ENCODE measurements at places on chromosomes 5 and 9. TPM values are rescaled to one million over a fixed set of nuclear protein-coding genes. Genes with fewer than 3 reads are reported as not detected.

DNA sequence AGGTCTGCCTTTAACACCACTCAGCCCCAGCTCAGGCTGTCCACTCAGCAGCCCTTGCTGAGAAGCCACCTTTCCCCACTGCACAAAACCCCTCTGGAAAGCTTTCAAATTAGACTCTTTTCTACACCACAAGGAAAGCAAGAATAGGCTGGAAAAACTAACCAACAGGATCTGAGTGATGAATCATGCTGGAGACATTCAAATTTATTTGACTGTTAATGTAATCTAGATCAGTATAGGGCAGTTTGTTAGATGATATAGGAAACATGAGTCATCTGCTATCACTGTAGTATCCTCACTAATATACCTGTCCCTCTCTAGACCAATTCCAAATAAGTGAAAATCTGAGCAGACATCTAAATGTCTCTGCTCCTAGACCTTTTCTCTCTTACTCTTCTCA, 127.8 kb upstream of the PAM start:
- peak; percentile 54 for DNase-seq

DNA sequence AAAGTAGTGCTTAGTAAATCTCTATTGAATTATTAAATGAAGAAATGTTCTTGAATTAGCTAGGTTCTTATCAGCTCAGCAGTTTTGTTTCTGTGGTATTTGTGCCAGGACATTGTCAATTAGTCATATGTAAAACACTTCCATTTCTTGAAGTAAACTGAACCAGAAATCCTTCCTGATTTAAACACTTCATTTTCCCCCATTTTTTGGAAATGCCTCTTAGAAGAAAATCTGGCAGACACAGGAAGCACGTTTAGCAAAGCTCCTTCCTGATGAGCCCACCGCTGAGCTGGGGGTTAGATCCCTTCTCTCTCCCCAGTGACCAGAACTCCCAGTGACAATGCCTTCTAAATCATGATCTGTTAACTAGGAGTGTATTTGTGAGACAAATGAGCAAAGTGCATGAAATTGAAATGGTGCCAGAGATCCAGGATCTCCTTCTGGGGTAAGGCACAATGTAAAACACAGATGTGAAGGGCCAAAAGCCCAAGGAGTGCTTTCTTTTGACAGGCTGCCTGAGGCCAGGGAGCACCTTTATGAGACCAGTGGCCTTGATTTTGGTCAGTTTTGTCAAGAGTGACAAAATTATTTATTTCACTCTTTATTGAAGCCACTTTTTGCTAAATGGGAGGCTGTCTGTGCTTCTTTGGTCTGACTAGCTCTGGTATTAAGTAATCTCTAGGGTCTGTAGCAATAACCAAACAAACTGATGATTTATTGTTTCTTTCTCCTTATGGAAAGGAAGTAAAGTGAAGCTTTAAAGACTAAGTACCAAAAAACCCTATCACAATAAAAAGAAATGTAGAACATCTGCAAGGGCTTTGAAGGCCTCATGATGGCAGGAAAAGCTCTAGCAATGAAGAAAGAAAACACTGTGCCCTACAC, 25.5 kb upstream of the RUSC2 start:
- peak; percentile 42 for DNase-seq

The SLC34A3 gene
- total RNA-seq, result not detected

- DNase-seq, result no peak
These were observed 25.2 kb downstream of the NKD2 start for GRCh38 chr5:1033606-1034420.

DNA sequence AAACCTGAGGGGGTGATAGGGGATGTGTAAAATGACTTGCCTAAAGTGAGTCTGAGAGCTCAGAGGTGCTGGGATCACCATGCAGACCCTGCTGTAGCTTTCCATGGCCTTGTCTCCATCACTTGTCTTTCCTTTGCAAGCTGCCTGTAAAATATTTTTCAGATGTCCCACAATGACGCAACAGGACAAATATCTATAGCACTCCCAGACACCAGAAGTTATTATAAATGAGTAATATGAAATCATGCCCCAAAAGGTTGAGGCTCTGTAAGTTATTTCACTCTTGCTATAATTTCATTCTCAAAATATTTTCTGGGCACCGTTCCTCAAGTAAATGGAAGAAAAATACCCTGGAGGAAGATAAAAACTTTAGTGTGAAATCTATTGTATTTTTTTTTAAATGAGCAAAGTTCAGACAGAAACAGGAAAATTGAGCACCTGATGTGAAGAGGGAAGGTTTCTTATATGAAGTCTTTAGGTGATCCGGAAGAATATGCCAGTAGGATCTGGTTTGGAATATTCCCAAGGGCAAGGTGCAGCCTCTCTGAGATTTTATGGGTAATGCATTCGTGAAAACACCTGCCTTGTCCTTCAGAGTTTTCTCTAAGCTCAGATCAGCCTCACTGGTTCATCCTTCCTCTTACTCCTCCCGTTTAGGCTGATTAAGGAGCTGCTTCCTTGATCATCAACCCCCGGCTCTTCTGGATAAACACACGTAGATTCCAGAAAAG, 138.3 kb upstream of the DMAC1 start:
- DNase-seq, result no peak

- DNase-seq, result peak; percentile 84
These were observed 1.7 kb downstream of the TRIO start for GRCh38 chr5:14144586-14145434.

The PHF24 gene
- total RNA-seq, result not detected

The IL3 gene
- not detected for total RNA-seq

DNA sequence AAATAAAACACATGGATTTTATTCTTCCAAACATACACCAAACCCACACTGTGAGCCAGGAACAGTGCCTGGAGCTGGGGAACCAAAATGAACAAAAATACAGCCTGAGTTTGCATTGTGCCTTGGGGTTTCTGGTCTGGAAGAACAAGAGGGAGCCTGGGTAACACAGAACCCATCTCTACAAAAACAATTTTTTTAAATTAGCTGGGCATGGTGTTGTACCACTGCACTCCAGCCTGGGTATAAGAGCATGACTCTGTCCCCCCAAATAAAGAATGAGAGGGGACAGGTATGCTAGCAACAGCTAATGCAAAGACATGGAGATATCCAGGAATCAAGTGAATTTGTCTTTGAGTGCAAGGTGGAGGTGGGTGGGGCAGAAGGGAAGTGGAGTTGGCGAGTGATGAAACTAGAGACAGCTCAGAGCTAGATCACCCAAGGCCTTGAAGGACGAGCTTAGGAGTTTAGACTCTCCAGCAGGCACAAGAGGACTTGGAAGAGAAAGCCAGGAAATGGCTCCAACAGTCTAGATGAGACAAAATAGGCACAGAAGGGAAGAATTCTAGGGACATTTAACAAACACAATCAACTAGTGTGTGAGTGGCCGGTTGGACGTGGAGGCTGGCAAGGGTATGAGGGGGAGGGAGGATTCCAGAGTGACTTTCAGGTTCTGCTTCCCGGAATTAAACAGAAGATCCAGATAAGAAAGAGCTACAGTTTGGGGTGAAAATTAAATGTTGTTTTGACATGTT, 47.4 kb downstream of the FNBP1 start:
- DNase-seq, result peak; percentile 89

The IL13 gene
- not detected for total RNA-seq

- no peak for DNase-seq
These were observed 101.9 kb downstream of the MTRR start for GRCh38 chr5:7970816-7971215.

- no peak for DNase-seq
These were observed 12.9 kb downstream of the PLEKHG4B start for GRCh38 chr5:104778-105296.

DNA sequence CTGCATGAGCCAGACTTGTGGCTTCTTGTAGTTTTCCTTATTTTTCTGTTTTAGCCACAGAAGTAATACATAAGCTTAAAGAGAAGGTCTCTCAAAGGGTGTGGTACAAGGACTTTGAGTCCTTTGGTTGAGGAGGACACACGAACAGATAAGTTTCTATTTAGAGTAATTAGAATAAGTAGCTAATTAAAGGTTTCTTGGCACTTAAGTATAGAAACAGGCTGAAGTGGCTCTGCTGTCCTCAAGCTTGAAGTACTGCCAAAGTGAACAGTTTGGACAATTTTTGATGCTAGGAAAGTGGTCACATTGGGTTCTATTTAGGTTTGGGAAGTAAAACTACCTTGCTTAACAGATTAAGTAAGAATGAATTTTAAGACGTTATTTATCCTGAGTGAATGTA, 278.3 kb upstream of the MPDZ start:
- no peak for DNase-seq

DNA sequence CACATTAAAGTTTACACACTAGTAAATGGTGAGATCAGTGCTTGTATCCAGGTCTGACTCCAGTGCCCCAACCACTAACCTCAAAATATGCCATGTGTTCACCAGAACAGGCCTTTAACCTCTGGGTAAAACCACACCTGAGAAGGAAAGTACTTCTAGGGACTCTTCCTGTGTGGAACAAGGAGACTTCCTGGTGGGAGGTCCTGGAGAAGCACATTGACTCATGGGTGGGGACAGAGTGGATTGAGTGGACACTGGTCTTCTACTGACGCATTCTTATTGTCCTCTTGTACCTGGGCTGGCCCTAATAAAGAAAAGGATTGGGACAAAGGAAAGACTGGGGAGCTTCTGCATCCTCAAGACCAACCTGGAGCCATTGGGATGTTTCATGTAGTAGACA, 43.4 kb downstream of the ANGPTL2 start:
- DNase-seq, result no peak

DNA sequence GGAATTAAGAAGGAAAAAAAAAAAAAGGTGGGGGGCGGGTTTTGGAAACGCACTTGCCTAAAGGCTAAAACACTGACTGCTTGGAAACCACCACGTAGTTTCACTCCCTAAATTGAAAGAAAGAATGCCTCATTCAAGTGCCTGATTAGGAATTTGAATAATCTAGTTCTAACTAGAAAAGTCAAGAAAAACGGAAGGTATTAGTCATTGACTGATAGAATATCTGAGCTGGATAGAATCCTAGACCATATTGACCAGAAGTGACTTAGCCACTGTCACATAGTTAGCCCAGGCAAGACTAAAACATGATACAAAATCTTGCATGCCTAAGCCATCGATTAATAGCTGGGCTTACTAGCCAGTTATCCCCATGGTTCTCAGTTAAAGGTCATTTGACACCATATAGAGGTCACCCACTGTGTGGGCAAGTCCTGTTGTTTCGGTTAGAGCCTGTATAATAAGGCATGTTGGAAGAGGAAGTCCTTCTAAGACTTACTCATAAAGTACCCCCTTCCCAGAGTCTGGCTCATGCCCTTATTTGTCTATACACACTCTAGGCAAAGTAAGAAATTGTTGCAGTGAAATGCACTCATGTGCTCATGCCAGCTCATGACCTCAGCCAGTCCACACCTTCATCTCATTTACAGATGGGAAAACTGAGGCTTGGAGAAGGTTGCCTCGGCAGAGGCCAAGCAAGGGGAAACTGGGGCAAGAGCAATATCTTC, 40.2 kb downstream of the SH3RF2 start:
- no peak for DNase-seq

DNA sequence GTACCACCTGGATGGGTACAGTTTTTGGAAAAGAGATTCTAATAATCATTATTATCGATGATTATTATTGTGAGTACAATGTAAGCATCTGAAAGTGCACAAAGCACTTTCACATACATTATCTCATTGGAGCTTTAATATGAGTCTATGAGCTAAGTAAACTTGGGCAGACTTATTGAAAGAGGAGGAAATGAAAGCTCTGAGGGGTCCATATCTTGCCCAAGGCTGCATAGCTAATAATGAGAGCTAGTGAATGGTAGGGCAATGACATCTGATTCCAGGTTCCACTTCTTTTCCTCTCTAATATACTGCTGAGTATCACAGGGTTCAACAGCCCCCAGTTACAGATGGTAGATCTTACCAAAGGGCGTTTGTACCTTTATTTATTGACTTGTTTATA, 26.1 kb downstream of the TIMD4 start:
- no peak for DNase-seq

DNA sequence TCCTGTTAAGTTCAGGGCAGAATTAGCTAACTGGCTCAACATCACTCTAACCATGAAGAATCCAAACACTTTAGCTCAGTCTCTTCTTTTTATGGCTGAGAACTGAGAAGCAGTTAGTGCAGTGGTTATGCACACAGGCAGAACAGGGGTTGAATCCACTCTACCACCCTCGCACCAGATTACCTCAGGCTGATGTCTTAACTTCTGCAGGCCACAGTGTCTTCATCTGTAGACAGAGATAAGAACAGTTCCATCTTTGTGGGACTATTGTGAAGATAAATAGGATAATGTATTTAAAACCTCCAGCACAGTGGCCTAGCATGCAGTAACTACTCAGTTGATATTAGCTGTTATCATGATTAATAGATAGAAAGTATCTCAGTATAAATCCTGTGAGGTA, 54.8 kb downstream of the FAM114A2 start:
- DNase-seq, result no peak

- DNase-seq, result no peak
These were observed 37.5 kb downstream of the SPOCK1 start for GRCh38 chr5:137461391-137462264.

DNA sequence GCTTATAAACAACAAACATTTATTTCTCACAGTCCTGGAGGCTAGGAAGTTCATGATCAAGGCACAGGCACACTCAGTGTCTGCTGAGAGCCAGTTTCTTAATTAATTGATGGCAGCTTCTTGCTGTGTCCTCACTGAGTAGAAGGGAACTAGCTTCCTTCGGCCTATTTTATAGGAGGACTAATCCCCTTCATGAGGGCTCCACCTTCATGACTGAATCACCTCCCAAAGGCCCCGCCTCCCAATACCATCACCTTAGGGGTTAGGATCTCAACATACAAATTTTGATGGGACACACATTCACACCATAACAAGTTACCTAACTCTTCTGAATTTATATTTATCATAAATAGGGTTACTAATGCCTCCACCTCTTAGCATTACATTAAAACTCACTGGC, 129.8 kb downstream of the GNAQ start:
- no peak for DNase-seq

DNA sequence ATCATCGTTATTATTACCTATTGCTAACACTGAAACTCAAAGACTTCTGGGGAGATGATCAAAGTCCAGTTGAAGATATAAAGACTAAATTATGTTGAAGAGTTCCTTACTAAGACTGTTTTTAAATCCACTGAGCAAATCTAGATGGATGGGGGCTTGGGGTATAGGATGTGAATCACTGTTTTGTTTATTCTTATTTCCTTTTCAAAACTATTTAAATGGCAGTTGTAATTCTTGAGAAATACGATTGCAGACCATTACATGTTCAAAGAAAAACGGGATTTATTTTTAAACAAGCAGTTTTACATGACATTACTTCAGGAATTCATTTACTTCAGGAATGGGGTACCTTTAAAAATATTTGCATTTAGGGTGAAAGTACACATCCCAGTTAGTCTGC, 4.3 kb downstream of the RASGRF2 start:
- DNase-seq, result no peak

DNA sequence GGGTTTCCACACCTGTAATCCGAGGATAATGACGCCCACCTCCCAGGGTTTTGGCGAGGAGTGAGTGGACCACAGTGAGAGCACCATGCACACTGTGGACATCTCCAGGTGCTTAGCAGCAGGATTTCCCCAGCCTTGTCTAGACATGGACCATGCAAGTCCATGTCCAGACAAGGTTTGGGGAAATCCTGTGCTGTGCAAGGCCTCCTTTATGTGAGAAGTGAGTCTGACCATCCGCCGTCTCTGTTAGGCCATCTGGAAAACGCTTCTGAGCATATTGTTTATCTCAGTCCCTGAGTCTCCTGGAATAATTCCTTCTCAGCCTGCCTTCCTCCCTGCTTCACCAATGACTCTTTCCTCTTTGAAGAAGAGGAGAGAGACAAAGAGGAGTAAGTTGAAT, 26.2 kb upstream of the TNFAIP8 start:
- DNase-seq, result no peak

The RNF183 gene
- not detected for total RNA-seq

Data from GM23248 (cell line).